ENCODE measurements at places on chromosomes 5 and 9.

DNA sequence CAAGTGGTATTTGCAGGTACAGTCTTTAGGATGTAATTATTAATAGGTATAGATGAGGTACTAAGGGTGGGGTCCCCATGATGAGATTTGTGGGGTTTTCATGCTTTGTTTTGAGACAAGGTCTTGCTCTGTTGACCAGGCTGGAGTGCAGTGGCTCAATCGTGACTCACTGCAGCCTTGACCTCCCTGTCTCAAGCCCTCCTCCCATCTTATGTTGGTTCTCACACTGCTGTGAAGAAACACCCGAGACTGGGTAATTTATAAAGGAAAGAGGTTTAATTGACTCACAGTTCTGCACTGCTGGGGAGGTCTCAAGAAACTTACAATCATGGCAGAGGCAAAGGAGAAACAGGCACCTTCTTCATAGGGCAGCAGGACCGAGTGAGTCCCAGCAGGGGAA is 217.5 kb downstream of the CDK5RAP2 start:
- peak; percentile 24 for DNase-seq

- no peak for DNase-seq
These were observed 101.6 kb downstream of the FSTL4 start for GRCh38 chr5:133510634-133511262.

DNA sequence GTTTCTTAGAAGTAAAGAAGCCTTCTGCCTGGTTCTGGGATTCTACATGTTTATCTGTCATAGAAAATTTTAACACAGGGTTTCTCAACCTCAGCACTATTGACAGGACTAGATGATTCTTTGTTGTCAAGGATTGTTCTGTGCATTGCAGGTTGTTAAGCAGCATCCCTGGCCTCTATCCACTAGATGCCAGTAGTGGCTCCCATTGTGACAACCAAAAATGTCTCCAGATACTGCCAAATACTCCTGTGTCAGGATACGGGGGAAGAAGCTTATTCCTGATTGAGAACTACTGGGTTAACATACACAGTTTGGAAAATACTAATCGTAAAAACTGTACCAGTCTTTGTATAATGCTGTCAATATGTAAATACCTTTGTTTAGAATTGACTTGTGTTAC is 167.1 kb downstream of the NIPBL start:
- DNase-seq: no peak

DNA sequence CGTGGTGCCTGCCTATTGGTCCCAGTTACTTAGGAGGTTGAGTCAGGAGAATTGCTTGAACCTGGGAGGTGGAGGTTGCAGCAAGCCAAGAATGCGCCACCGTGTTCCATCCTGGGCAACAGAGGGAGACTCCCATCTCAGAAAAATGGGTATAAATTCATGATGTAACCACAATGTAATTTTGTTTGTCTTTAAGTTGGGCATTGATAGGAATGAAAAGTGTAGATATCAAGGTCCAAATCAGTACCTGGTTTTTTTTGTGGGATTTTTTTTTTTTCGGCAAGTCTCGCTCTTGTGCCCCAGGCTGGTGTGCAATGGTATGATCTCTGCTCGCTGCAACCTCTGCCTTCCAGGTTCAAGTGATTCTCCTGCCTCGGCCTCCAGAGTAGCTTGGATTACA is 7.4 kb downstream of the NPM1 start:
- no peak for DNase-seq

GRCh38 chr9:107175041-107175440 is 108.0 kb upstream of the RAD23B start:
- DNase-seq: no peak

DNA sequence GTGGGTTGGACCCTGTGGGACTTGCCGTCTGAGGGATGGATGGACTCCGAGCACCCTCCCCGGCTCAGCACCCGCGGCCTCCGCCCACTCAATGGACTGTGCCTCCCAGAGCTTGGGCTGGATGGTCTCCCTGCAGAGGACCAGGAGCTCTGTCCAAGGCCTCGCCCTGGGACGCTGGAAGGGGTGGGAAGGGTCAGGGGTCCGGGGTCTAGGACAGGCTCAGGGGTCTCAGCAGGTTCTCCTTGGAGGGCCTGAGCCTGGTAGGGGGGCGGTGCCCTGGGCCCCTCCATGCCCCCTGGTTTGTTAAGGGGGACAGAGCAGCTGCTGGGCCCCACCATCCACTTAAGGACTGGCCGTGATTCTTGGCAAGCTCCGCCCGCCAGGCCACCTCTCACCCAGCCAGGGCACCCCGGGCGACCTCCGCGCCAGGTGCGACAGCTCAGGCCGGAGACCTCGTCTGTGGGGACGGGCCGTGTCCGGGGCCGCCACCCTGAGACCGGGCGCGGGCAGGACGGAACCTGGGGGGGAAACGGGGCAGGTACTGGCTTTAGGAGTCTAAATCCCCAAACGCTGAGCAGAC is 29.2 kb downstream of the EXOC3 start:
- DNase-seq: peak; percentile 90

- DNase-seq: no peak
These were observed 149.8 kb downstream of the MED10 start for GRCh38 chr5:6228257-6229250.

DNA sequence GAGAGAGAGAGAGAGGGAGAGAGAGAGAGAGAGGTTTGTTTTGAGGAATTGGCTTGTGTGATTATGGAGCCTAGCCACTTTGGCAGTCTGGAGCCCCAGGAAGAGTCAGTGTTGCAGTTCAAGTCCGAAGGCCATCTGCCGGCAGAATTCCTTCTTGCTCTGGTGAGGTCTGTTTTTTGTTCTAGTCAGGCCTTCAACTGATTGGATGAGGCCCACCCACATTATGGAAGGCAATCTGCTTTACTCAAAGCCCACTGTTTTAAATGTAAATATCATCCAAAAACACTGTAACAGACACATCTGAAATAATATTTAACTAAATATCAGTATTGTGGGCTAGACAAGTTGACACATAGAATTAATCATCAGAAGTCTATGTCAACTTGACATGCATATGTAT is 11.4 kb upstream of the GRM6 start:
- DNase-seq: no peak

- no peak for DNase-seq
These were observed 127.6 kb upstream of the PTCH1 start for GRCh38 chr9:95644377-95644776.

DNA sequence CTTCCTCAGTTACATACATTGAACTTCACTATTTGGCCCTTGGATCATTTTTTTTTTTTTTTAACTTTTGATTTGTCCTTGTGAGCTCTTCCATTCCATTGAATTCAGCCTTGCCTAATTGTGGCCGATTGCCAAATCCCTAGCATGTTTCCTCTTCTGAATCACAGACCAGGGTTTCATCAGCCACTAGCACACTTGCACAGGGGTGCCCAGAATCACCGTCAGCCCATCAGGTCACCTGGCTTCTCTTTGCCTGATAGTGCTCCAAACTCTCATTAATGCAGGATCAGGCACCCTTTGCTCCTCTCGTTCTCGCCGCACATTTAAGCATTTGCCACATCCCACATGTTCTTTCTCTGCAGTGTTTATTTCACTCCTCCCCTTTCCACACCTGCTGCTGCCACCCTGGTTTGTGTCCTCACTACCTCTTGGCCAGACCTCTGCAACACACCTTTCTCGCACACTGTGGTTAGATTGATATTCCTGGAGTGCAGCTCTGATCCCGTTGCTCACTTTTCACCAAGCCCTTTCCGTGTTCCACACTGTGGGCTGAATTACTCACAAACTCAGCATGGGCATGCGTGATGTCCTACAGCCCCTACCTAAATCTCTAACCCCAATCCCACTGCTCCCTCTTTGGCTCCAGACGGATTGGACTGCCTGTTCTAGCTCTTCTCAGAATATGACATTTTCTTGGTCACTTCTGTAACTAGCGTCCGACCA is 9.8 kb downstream of the PIK3R1 start:
- no peak for DNase-seq

- no peak for DNase-seq
These were observed 32.0 kb upstream of the TMED7 start for GRCh38 chr5:115657881-115658233.

GRCh38 chr5:181192337-181193046 is 12.5 kb downstream of the TRIM7 start:
- DNase-seq: no peak

GRCh38 chr9:113483676-113484257 is 20.2 kb downstream of the RGS3 start:
- DNase-seq: peak; percentile 67

- DNase-seq: no peak
These were observed 1457.2 kb upstream of the WWC1 start for GRCh38 chr5:166834246-166834645.

- DNase-seq: no peak
These were observed 205.1 kb downstream of the AUH start for GRCh38 chr9:91156451-91157234.

GRCh38 chr9:93774331-93775102 is 180.6 kb downstream of the BARX1 start:
- no peak for DNase-seq

DNA sequence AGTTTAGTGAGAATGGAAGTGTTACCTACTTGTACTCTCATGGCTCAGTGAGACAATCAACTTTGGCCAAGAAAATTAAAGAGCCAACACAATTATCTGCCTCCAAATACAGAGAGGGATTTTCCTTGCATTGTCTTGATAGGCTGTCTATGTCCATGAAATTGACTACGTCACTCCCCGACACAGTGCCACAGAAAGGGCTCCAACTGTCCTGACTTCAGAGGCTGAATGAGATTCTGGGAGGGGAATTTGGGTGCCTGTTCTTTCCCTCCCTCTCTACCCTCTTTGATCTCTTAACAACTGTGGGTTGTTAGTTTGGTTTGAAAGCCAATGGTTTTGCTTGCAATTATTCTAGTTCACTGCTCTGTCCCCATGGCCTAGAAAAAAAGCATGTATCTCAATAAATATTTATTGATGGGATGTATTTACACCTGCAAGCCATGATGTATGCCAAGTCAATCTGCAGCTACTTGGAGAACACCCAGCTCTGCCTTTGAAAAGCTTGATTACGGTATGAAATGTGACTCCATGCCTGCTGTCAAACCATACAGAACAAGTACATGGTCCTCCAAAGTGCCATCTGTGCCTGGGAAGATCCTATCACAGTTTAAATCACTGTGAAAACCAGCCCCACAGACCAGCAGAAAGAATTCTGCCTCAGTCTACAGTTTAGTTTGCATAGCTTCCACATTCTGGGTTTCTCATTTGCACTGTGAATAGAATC is 37.3 kb downstream of the CAPSL start:
- no peak for DNase-seq

DNA sequence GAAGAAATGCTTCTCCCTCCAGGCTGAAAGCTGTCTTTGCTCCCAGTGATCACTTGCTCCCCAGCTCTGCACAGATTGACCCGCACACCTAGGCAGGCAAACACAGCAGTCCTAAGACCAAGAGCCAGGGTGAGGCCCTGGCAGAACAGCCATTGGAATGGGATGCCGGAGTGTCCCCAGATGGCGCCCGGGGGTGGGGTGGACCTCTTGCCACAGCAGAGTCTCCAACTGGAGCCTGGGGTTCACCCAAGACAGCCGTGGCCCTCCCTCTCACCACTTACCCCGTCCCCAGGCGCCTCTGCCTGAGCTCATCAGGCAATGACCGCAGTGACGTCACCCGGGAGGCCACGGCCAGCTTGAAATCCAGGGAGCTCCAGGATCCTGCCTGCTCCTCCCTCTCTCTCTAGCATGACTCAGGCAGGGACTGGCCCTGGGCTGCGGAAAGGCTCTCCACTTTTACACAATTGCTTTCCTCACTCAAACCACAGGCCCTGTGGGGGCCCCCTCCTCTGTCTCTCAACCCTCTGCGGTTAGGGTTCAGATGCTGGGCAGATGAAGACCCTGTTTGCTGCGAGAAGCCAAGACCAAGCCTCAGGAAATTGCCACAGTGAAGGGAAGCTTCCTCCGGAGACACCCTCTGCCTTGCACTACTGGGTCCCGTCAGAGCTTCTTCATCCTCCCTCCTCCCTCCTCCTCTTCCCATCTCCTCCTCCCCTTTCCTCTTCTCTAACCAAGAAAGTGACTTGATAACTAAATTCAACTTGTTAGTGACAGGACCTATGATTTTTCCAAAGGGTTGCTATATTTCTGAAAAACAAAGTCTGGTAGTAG is 24.3 kb upstream of the PTGES start:
- DNase-seq: peak; percentile 96

- no peak for DNase-seq
These were observed 59.0 kb downstream of the MAT2B start for GRCh38 chr5:163564321-163564938.

GRCh38 chr5:100852988-100853449 is 50.1 kb downstream of the ST8SIA4 start:
- DNase-seq: no peak

- no peak for DNase-seq
These were observed 210.9 kb downstream of the AOPEP start for GRCh38 chr9:94937214-94937903.

- DNase-seq: peak; percentile 93
These were observed 41.5 kb downstream of the SH3PXD2B start for GRCh38 chr5:172412724-172413286.

GRCh38 chr5:97418462-97418861 is 235.4 kb upstream of the RIOK2 start:
- DNase-seq: no peak

- no peak for DNase-seq
These were observed 177.5 kb downstream of the SYK start for GRCh38 chr9:90979138-90979551.

GRCh38 chr5:179765400-179765799 is 28.4 kb upstream of the LTC4S start:
- DNase-seq: no peak

- no peak for DNase-seq
These were observed 97.1 kb upstream of the ZNF608 start for GRCh38 chr5:124843596-124843899.

DNA sequence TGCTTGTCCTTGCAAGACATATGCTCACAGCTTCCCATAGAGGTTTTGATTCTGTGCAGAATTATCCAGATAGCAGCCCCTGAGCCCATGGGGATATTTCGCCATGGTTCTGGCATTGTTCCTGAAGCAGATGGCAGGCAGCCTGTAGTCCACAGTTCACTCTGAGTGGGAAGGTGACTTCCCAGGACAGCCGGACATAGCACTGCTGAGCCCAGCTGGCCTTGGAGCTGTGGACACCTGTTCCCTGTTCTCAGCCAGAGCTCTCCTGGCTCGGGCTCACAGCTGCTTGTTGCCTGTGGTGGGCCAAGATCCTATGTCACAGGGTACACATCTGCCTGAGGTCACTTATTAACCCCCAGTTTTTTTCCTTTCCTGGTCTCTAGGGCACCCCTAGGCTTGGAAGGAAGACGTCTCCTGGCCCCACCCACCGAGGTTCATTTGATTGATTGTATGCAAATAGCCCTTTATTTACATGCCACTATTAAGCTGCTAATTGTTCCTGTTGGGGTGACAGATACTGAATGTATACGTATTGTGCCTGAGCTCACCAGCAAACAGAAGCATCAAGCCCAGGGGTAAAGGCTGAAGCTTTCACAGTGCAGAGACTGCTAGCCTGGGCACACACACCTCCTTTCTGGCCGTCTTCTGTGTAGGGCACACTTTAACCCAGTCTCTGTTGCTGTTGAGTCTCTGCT is 96.6 kb upstream of the DMRT1 start:
- no peak for DNase-seq

- DNase-seq: peak; percentile 72
These were observed 9.0 kb downstream of the FCN1 start for GRCh38 chr9:134908524-134909309.

GRCh38 chr5:176192094-176192721 is 46.0 kb upstream of the SIMC1 start:
- peak; percentile 62 for DNase-seq

GRCh38 chr9:6153425-6153824 is 62.2 kb upstream of the IL33 start:
- no peak for DNase-seq

- DNase-seq: no peak
These were observed 9.4 kb upstream of the SLC6A7 start for GRCh38 chr5:150180241-150181026.

- no peak for DNase-seq
These were observed 185.8 kb upstream of the ELAVL2 start for GRCh38 chr9:24011881-24012280.

All from mesenteric fat pad (tissue), 1 donor.